Renal pelvis (tissue), 12 donors: ENCODE measurements at places on chromosomes 12 and 14. TPM values are rescaled to one million over a fixed set of nuclear protein-coding genes. Genes with fewer than 3 reads are reported as not detected.

DNA sequence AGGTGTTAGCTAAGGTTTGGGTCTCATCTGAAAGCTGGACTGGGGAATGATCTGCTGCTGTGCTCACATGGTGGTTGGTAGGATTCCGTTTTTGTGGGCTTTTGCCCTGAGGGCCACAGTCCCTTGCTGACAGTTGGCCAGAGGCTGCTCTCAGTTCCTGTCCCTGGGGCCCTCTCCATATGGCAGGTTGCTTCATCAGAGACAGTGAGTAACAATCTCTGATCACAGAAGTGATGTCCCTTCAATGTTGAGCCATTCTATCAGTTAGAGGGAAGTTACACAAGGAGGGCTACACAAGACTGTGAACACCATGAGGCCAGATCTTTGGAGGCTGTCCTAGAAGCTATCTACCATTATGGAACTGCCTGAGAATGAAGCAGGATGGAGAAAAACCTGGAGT is 137.2 kb downstream of the AACS start:
- DNase-seq = no peak

- DNase-seq = no peak
These were observed 54.4 kb downstream of the AKAP6 start for GRCh38 chr14:32383364-32384009.

- DNase-seq = no peak
These were observed 102.8 kb upstream of the BCAT1 start for GRCh38 chr12:25051656-25052195.

DNA sequence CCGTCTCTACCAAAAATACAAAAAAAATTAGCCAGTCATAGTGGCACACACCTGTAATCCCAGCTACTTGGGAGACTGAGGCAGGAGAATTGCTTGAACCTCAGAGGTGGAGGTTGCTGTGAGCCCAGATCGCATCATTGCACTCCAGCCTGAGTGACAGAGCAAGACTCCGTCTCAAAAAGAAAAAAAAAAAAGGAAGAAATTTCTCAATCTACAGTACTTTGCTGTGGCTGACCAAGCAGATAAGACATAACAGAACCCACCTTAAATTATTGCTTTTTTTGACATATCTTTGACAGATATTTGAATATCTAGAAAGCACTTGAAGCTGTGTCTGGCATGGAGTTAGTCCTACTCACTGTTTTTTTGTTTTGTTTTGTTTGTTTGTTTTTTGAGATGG is 34.9 kb upstream of the HNF1A start:
- no peak for DNase-seq

- peak; percentile 56 for DNase-seq
These were observed 34.8 kb downstream of the HIGD1C start for GRCh38 chr12:50986966-50987737.

DNA sequence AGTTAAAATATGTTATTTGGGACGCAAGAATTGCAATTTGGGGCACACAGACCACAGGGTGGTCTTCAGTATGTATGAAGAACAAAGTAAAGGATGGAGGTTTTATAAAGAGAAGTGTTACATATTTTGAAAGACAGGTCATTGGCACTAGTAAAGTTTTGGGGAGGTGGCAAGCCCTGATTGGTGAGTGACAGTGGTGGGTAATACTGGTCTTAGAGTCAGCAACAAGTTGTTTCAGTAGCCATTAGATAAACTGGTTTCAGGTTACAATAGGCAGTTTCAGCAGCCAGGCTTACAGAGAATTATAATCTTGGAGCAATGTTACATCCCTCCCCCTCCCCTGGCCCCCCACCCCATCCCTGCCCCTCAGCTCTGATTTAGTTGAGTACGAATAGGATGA is 17.5 kb downstream of the MARK3 start:
- no peak for DNase-seq

Gene CCDC177
- polyA plus RNA-seq = 0.16 TPM

DNA sequence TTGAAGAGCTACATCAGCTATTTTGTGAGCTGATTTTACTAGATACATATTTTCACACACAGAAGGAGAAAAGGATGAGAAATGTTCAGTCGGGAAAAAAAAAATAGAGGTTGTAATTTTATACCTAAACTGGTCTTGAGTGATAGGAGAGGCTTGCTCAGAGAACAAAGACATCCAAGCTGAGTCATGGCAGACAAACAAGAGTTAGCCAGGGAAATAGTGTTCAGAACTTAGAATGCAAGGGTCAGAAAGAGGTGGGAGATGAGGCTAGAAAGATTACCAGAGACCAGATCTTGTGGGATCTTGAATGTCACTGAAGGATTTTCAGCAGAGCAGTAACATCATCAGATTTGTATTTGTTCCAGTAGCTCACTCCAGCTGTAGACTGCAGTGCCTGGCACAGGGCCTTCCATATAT is 121.9 kb upstream of the ATF1 start:
- no peak for DNase-seq

DNA sequence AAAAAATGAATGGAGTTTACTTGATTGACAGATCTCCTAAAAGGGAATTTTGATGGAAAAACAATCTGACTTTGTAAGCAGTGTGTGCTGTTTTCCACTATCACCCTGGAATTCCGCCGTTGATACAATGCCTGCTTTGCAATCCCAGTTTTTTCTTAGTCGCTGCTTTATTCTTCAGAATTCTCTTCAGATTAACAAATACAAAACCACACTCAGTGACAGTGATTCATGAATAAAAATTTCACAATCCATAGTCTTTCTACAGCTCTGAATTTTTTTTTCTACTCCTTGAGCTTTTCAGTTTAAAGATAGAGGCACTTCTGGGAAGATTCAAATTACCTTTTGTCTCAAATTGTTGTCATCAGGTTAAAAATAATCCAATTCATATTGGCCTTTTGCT is 44.6 kb upstream of the KITLG start:
- no peak for DNase-seq

GRCh38 chr14:24334431-24335291 is at the start of gene ADCY4:
Gene ADCY4 (minus strand): TSS chr14:24335071. CDS start chr14:24334652, 419 bp downstream.
- no peak for DNase-seq

DNA sequence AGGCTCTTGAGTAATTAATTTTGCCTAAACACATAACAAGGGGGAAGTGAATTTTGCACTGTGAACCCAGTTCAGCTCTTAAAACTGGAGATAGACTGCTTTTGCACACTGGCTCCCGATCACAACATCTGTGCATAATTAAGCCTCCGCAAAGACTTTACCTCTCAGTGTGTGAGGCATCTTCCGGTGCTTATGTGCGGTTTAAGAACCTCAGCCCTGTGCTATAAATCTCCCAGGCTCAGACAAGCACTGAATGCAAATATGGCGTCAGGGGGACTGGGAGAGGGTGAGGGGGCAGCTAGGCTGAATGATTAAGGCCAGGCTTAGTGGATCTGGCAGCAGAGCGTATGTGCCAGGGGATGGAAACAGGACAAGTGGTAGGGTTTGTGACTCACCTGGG is 103.3 kb downstream of the ADCK1 start:
- DNase-seq = no peak

DNA sequence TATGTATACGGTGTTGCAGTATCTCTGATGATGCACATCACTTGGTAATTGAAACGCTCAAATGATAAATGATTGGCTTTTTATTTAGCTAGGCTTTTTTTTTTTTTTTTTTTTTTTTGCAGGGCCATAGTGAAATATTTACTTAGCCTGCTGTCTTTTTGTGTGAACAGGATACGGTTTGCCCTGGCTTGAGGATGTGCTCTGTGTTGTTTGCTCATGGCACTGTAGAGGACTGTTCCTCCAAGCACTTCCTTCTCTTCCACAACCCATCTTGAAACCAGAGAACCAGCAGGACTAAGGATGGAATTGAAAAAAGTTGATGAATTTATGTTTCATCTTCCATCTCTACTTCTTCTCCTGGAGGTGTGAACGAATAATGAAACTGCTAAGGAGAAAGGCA is 15.5 kb upstream of the SSPN start:
- DNase-seq = no peak

Gene FITM1
- polyA plus RNA-seq = 1.1 TPM

DNA sequence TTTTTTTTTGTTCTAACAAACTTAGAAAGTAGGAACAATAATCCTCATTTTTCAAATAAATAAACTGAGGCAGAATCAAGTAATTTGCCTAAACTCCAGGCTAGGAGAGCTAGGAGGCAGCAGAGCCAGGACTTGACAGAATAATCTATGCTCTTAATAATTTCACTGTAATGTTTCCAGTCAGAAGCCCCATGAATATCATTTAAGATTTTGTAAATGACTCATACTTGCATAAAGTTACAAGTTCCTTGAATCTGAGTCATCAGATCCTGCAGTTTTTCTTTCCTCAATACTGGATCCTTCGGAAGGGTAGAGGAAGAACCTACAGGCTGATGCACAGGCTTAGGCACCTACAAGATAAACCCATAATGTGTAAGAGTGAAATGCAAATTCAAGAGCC is 29.0 kb downstream of the CAPRIN2 start:
- DNase-seq = no peak

- no peak for DNase-seq
These were observed 33.2 kb downstream of the MARK3 start for GRCh38 chr14:103418481-103418818.

DNA sequence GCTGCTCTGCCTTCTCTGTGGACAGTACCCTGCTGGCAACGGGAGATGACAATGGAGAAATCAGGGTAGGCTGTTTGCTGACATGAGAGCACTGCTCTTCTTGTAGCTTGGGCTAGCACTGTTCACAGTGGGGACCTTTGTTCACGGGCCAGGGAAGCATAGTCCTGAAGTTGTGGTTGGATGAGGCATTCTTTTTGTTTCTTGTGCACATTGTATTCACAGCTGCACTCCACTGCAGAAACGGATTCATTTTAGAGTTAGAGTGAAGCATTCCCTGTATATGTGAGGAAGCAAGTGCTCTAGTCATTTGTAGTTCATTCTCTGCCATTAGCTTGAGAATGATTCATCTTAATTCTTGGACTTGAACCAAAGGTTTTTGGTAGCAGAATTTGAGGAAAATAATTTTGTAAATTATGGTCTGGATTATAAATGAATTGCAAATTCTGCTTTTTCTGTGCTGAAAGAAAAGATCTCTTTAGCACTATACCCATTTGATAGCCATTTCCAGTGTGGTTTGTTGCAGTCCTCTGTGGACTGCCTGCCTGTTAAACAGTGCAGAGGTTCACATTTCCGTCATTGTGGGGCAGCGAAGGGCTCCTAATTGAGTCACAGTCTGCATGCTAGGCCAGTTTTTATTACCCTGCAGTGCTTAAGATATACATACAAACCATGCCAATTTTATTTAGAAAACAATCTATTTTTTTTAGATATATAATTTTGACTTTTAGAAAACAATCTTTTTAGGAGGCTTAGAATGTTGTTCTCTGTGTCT is 80.6 kb downstream of the APAF1 start:
- DNase-seq = no peak

Gene RNASE7
- 0.31 TPM for polyA plus RNA-seq

DNA sequence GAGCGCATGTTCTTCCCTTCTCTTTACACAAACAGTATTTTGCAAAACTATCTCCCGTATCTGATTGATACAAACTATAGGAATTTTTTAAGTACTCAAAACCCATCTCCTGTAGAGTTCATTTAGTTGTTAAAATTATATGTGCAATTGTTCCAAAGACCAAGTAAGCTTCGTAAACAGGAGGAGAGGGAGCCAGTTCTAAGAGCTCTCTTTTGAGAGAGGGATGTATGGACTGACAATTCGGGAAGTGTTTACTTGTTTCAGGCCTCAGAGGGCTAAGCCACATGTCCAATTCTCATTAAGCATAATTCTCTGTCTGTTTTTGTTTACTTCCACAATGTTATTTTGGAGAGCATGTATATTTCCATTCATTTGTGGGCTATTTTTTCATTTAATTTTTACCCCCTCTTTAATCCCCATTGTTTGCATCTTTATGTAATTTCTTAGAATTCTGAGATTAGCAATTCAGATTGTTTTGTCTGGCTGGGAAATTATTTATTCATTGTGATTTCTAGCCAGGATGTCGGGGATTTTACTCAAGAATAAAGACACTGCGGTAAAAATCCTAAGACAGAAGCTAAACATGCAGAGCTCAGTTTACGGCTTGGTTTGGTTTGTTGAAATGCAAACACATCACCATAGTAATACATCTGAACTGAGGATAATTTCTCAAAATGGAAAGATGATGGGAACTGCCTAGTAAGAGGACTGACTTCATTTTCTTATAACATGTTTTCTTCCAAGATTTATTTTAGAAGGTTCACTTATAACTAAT is 126.8 kb downstream of the KCNK10 start:
- DNase-seq = no peak

GRCh38 chr12:132055535-132056096 is 88.5 kb downstream of the DDX51 start:
- no peak for DNase-seq

Gene RNASE3
- polyA plus RNA-seq = 0.52 TPM

Gene PTCSC3
- 0.46 TPM for polyA plus RNA-seq

DNA sequence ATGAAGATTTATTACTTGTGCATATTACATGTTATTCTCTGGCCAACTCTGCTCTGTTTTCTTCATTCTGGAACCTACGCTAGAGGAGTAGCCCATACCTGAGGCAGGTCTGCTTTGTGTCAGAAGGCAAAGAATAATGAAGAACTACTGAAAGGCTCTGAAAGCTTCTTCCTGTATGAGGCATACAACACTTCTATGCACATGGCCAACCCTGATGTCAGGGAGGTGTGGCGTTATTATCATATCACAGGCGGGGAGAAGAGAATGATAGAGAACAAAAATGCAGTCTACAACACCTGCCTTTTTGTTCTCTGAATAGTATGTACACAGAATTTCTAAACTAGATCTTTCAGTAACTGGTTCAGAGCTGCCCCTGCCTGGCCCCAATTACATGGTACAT is 32.5 kb upstream of the CRY1 start:
- no peak for DNase-seq

GRCh38 chr12:31506515-31507306 is 84.2 kb downstream of the DENND5B start:
- no peak for DNase-seq

- peak; percentile 50 for DNase-seq
These were observed 63.7 kb downstream of the ZNF664 start for GRCh38 chr12:124036657-124037109.

Gene TAS2R50
- polyA plus RNA-seq = 0.09 TPM

GRCh38 chr12:1880876-1881275 is 37.6 kb downstream of the CACNA2D4 start:
- DNase-seq = no peak

Gene TNFAIP2
- polyA plus RNA-seq = 29.9 TPM

Gene RAB21
- polyA plus RNA-seq = 51.5 TPM

Gene TSPAN8
- polyA plus RNA-seq = 33.5 TPM

Gene ZBTB42
- polyA plus RNA-seq = 4.7 TPM

GRCh38 chr12:94150240-94151121 is 2.1 kb downstream of the PLXNC1 start:
- DNase-seq = no peak

DNA sequence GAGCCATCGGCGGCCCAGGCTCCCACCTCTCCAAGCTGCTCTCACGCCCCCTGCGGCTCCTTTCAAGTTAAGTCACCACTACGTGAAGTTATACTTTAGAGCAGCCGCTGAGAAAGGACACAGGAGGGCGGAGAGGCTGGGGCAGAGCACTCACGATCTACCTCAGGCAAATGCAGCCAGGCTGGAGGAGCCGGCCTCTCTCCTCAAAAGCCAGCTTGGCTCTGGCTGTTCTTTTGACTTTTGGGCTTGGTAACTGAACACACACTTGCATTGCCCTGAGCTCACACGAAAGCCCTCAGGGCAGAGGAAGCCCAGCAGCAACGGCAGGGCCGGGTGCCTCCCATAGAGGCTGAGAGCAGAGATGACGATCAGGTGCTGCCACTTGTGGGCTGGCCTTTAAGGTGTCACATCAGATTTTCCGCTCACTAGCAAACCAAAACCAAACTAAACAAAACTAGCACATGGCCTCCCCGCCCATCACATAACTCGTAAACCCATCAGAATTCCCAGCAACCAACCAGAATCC is 75.2 kb downstream of the PITPNM2 start:
- DNase-seq = peak; percentile 54

Gene KCNA5
- polyA plus RNA-seq = 1.7 TPM
